Sigmoid colon (tissue), 7 donors: ENCODE measurements at places on chromosomes 7 and 10. TPM values are rescaled to one million over a fixed set of nuclear protein-coding genes. Genes with fewer than 3 reads are reported as not detected.

- peak; percentile 78 for DNase-seq
These were observed 30.7 kb upstream of the INPP5A start for GRCh38 chr10:132506711-132507408.

GRCh38 chr10:71860243-71861029, 9.4 kb upstream of the PSAP start:
- DNase-seq: peak; percentile 99

- no peak for DNase-seq
These were observed 168.2 kb downstream of the SEPTIN7 start for GRCh38 chr7:35969066-35969465.

DNA sequence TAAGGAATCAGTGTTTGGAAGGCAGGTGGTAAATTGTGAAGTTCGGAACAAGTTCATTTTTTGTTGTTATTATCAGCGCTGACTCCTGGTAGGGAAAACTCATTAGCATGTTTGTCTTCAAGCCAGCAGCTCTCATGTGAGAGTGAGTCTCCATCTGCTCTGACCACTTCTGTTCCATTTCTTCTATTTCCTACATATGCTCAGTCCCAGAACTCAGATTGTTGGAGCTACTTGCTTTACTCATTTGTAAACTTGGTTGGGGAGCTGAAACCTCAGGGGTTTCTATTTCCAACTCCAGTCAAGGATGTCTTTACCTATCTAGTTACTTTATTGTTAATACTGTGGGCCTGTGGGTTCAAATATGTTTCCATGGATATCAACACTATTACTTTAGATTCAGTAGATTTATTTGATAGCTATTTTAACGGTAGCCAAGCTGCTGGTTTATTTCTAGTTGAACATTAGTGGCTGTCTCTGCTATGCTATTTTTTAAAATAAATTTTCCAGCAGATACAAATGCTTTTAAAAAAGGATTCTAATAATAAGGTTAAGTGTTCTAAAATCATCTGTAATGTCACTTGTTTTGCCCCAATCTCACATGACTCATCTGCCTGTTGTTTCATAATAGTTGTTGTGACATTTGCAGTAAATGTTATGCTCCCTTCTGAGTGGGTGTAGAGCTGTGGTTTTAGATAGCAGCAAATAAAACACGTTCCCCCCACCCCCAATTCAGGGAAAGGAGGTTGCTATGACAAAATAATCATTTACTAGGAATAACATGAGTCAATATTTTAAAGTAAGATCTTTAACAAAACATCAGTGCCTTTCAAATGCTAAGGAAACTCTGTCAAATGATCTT, 143.3 kb downstream of the HDAC9 start:
- DNase-seq: no peak

DNA sequence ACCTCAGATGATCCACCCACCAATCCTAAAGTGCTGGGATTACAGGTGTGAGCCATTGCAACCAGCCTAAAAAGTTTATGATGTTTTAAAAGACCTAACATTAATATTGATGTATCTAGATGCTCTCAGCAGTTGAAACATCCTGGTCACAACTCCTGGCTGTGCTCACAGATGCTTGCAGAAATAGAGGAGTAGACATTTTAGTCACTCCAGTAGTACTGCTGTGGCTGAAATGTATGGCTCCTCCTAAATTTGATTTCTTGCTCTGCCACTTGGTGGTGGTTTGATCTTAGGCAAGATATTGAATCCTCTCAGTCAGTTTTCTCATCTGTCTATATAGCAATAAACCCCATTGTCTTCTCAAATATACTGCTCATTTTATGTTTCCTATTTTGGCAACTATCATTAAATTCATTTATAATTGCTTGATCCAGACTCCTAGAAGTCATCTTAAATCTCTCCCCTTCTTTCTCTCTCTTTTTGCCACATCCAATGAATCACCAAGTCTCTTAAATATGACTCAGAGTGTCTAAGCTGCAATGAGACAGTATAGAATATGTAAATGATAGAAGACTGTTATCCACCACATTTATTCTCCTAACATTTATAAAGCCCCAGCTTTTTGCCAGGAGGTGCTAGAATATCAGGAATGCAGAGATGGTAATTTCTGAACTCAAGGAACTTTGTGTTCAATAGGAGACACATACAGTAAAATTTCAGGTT, 78.1 kb upstream of the NRBF2 start:
- DNase-seq: no peak

DNA sequence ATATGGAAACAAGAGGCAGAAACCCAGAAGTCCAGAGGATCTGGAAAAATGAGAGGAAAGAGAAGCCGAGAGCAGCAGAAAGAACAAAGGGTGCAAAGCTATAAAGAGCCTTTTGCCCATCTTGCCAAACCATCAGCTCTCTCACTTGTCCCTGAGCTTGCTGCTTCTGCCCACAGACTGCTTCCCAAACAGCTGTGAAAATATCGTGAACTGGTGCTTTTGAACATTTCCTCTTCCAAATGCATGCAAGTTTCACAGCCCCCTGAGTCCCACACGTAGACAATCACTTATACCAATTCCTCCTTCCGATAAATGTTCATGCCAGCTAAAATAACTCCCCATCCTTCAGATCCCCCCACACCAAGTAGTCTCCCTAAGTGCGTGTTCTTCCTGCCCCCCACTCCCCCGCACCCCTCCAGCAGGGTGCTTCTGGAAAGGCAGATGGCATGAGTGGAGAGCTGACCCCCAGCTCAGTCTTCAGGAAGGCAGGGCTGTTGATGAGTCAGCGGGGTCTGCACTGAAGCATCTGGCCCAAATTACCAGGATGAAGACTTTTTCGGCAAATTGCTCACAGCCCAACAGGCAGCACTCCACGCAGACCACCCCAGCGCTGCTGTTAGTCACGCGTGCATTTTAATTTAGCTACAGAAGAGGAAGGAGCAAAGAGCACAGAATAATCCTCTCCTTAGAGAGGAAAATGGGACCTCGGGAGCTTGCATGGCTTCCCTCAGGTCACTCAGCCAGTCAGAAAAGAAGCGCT, 76.1 kb upstream of the KCNMA1 start:
- DNase-seq: no peak

DNA sequence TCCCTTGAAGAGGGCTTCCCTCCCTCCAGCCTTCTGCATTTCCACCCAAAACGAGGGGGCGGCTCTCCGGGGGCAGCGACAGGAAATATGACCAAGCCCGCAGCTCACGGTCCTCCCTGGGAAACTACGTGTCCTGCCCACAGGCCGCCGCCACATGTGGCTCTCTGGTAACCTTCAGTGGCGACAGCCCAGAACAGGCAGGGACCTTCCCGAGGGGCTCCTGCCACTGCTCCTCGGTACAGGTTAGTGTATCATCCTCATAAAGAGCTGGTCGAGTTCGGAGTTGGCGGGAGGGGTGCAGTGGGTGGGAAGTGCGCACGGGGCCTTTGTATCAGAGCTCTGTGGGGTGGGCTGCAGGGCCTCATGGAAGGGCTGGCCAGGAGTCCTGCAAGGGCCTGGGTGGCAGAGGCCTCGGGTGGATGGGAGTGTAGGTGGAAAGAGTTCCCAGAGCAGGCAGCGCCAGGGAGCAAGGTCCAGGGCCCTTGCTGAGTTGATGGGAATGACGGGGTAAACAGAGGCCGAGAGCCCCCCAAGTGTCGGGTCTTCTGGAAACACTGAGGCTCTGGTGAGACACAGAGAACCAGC, 66.0 kb downstream of the TCERG1L start:
- no peak for DNase-seq

The ELMO1 gene
- 40.0 TPM for total RNA-seq

The MYOF gene
- 83.4 TPM for total RNA-seq

The GATA3 gene
- total RNA-seq: not detected

The LBX1 gene
- not detected for total RNA-seq
